ENCODE measurements at places on chromosomes 2 and 18.
A peak's percentile ranks its signal among the peaks of the same experiment; 100 is the strongest.

- peak; percentile 27 for DNase-seq
Measured at GRCh38 chr2:110804915-110805314, 72.5 kb downstream of the ACOXL start.

GRCh38 chr2:60275958-60276357 lies 277.5 kb downstream of the BCL11A start:
- no peak for DNase-seq

GRCh38 chr18:3773303-3773702 lies 323.3 kb downstream of the TGIF1 start:
- DNase-seq: no peak

- no peak for DNase-seq
Measured at GRCh38 chr2:236972491-236973342, 113.0 kb upstream of the COPS8 start.

DNA sequence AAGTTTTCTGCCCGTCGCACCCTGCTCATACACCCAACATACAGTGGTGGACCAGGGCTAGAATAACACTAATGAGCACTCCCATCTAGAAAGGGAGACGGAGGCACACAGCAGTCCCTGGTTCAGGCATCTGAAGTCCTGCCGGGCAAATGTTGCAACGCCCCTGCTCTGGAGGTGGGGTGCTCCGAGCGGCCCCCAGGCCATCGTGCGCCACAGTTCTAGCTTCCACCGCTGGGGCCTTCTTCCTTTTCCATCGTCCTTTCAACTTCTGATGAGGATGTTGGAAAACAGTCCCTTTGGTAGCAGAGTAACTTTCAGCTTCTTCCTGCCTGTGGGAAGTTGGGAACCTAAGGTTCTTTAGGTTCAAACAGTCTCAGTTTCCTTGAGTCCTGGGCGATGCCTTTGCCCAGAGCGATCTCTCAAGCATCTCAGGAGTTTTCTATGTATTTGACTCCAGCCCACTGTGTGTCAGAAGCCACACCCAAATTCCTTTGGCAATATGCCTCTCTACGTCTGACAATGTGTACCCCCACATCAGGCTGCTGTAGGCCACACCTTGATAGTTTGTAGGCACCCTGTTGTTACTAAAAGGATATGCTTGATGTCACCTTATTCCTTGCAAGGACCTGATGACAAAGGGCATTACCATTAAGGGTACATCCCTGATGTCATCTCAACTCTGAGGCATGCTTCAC lies 258.8 kb downstream of the GLI2 start:
- DNase-seq: no peak

Data from activated CD4-positive, alpha-beta T cell treated with anti-CD3 and anti-CD28 coated beads, Interleukin-2, amount 50 U/mL, for 1 hour (primary cell).